Activated B cell treated with CpG ODN at 0.5 μM for 24 hours (primary cell): ENCODE measurements at places on chromosomes 11 and 22.

GRCh38 chr11:48107188-48107704, 109.4 kb upstream of the OR4B1 start:
- peak; percentile 63 for DNase-seq

- DNase-seq, result no peak
Observed at GRCh38 chr22:31106001-31106571, 1.3 kb downstream of the SELENOM start.

GRCh38 chr11:119196833-119197483, 9.2 kb upstream of the CBL start:
- no peak for DNase-seq

- no peak for DNase-seq
Observed at GRCh38 chr11:111539426-111540113, 950 bp upstream of the LAYN start.

- DNase-seq, result no peak
Observed at GRCh38 chr11:69260622-69261021, 33.3 kb upstream of the MYEOV start.

DNA sequence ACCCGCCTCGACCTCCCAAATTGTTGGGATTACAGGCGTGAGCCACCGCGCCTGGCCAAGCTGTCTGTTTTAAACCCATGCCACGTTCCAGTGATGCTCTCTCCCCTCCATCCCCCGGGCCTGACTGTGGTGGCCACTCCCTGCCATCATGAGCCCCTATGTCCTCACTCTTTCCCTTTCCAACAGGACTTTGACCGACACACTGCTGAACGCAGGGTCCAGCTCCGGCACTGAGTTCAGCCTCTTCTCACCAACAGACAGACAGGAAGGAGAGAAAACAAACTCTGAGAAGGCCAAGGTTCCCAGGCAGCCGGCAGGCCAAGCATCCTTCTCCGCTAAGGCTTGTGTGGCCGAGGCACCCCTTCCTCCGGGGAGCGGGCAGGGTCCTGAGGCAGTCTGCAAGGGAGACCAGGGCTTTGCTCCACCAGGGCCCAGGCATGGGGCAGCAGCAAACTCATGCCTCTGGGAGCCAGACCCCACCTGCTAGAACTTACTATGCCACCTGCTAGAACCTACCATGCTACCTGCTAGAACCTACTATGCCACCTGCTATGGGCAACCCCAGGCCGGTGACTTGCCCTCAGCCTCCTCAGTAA, 152.7 kb downstream of the CRYBB2 start:
- DNase-seq, result no peak

GRCh38 chr22:42913874-42914510, 56.9 kb upstream of the ARFGAP3 start:
- no peak for DNase-seq

DNA sequence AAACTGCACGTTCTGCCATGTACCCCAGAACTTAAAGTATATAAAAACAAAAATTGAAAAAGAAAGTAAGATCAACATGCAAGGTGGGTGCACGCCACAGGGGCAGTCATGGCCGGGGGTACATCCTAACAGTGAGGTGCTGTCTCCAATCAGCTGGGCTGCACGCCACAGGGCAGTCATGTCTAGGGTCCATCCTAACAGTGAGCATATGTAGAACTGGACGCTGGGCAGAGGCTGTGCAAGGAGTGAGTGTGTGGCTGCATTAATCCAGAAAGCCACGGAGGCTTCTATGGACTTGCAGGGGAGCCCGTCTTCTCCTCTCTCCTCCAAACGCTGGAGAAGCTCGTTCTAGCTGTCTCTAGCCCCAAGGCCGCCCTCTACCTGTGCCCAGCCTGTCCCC, 1105.0 kb downstream of the BRD1 start:
- DNase-seq, result no peak

GRCh38 chr22:37618674-37619073, 10.0 kb downstream of the GGA1 start:
- DNase-seq, result no peak

DNA sequence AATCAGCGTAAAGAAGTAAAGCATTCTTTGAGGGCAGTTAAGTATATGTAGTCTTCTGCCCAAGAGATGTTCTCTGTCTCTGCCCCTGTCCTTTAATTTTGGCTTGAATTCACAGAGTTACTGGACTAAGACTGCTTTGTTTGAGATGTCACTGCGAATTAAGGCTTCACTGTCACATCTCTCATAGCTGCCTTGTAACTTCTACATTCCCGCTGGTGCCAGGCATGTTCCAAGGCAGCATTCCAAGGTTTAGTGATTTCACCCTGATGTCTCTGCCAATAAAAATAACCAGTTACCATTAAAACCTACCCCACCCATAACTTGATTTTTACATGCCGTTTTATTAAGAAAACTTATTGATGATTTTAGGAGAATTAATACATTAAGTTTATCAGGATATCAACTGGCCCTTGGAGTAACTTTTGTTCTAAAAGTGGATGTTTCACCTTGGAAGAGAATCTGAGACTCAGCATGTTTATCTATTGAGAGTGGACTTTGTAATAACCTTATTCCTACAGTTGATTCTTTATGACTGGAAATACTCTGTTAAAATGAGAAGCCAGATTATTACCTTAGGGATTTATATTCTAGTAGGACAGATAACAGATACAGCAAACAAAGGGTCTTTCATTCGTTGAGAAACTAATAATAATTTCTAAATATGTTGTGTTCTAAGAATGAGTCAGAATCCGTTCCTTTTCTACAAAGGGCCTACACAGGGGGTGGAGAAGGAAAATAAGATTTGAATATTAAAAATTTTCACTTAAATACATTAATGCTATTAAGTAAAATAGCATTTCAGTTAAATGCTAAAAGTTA, 110.2 kb downstream of the UVRAG start:
- DNase-seq, result no peak

DNA sequence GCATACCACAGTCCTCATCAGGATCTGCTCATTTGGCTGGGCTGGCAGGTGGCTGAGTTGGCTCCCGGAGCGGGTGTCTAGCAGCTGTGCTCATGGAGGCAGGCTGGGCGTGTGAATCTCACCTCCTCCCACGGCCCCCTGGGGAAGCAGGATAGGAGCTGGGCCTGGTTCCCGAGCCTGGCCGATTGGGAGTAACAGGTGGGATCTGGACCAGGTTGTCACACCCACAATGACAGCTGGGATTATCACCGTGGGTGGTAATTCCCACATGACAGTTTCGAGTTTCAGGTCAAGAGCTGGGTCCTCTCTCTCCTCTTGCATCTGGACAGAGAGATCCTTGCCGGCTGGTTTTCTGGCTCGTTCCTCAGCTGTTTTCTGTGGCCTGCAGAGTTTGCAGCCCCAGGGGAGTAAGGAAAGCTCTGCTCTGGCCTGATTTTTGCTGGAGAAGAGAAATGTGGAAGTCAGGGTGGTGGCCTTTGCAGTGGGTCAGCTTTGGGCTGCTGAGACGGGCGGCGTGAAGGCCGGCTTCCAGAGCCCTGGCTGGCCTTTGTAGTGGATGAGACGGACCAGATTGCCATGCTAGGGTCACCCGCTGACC, 57.0 kb downstream of the BCR start:
- no peak for DNase-seq

- DNase-seq, result no peak
Observed at GRCh38 chr11:45993531-45994001, 71.1 kb downstream of the LARGE2 start.

DNA sequence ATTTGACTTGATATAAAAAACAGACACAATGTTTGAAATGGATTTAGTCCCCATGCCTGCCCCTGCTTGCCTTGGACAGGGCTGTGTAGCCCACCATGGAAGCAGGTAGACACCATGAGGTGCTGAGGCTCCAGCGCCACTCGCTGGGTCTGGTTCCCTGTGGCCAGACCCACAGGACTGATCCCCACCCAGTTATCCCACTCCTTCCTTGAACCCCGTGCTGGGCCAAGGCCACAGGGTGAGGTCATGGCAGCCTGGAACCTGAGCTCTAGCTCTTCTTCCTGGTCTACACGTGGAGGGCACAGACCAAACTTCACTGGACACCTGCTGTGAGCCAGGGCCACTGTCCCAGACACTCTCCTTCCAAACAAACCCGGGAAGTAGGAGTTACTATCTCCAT, 42.5 kb downstream of the GAB4 start:
- DNase-seq, result no peak

- DNase-seq, result no peak
Observed at GRCh38 chr11:111081021-111081511, 164.5 kb upstream of the POU2AF2 start.

GRCh38 chr22:38873469-38874411, 1.7 kb upstream of the CBX6 start:
- DNase-seq, result no peak

- no peak for DNase-seq
Observed at GRCh38 chr11:65506772-65507505, 8.1 kb downstream of the MALAT1 start.

DNA sequence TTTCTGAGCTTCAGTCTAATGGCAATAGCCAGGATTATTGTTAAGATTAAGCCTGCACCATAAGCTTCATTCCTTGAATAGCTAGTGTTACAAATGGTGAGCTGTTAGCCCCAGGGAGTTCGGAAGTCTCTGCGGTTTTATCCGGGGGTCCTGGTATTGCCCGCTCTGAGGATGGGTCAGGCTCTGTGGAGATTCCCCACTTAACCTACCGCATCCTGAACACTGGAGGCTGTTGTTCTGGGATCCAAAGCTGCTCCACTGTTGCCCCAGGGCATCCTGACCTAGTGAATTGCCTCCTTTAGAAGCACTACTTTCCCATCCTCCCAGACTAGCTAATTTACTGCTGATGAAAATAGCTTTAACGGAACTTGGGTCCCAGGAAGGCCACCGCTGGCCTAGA, 14.5 kb upstream of the PEX26 start:
- no peak for DNase-seq

DNA sequence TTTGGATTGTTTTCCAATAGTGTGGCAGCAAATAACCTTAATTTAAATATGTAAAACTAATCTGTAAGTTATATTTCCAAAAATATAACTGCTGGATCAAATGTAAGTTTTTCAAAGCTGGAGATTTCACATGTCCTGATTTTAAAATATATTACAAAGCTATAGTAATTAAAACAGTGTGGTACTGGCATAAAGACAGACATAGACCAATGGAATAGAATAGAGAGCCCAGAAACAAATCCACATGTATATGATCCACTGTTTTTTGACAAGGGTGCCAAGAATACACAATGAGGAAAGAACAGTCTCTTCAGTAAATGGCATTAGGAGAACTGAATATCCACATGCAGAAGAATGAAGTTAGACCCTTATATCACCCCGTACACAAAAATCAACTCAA, 4.0 kb downstream of the OR4X2 start:
- no peak for DNase-seq

DNA sequence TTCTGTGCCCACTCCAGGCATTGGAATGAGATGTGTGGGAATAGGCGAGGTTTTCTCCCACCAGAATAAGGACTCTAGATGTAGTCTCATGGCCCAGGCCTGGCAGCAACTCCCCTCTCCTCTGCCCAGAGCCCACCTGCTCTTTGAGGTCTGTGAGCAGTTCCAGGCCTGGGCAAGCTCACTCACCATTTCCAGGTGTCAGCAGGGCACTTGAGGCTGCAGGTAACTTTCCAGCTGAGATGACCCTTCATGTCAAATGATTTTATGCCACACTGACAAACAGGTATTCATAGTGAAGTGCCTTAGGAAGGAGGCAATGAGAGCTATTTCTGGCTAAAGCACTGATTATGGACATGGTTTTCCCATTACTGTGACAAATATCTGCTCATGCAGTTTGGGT, 123.3 kb upstream of the CCDC90B start:
- no peak for DNase-seq

DNA sequence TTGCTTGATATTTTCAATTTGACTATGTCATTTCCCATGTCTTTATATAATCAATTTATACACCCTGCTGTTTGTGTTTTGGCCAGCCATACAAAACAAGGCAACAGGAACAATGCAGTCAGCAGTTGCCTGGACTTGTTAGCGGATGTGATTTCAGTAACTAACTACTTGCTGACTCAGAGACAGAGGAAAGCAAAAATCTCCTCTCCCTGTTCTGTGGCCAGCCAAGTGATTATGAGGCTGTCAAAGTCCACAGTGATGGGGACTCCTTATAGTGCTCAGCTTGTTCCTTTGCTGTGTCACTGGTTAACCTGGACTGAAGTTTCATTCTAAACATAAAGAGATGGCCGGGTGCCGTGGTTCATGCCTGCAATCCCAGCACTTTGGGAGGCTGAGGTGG, 32.6 kb upstream of the APLP2 start:
- DNase-seq, result no peak

GRCh38 chr11:9656864-9657263, 7.0 kb upstream of the SWAP70 start:
- no peak for DNase-seq

GRCh38 chr11:73559743-73560142, 38.2 kb downstream of the FAM168A start:
- DNase-seq, result no peak

GRCh38 chr11:28728666-28729065, 620.5 kb downstream of the METTL15 start:
- no peak for DNase-seq

- DNase-seq, result no peak
Observed at GRCh38 chr11:25863986-25864385, 467.9 kb upstream of the ANO3 start.

DNA sequence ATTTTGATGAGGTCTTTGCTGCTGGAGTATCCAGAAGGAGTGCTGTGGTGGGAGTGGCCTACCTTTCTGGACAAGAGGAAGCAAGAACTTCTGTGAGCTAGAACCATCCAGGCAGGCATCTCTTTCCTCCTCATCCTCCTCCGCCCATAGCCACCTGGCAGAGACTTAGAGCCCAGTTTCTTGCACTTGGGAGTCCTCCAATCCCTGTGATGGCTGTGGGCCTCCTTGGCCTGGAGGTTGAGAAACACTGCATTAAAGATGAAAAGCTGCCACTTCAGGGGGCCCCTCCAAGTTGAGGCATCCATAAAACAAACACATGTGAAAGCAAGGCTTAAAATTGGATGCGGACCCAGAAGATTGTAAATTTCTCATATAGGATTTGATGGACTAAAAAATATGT, 110.3 kb downstream of the ZBTB16 start:
- DNase-seq, result no peak

DNA sequence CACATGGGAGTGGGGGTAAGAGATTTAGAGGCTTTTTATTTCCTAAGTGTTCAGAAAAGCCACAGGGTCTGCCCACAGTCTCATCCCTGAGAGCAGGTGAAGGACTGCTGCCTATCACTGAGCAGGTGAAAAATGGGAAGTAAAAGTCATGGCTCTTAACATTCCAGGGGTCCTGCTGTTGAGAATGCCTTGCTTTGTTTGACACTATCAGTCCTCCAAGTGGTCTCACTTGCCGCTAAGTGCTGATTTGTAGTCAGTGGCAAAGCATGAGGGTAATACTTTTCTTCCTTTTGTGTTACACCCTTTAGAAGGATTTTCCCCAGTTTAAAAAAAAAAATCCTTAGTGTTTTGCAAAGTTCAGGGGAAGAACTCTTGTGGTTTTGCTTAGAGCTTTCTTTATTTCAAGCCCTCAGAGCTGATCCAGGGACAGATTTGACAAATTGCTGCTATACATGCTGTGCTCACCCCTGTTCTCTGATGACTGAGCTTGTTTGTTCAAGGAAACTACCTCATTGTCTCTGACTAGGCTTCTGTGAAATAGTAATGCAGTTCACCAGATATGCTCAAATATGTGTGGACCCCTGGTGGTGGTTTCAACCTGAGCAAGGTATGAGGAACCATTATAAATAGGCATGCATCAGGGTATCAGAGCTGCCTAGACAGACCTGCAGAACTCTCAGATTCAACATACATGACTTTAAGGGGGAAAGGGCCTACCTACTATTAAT, 141.0 kb downstream of the ARHGAP42 start:
- DNase-seq, result no peak
